NCI-H774 (cell line): ENCODE measurements at places on chromosomes 3 and 15.
A peak's percentile ranks its signal among the peaks of the same experiment; 100 is the strongest.

GRCh38 chr15:101357333-101357732 is 62.3 kb upstream of the SNRPA1 start:
- no peak for DNase-seq

- no peak for DNase-seq
Measured at GRCh38 chr3:171862993-171863521, 19.9 kb downstream of the TMEM212 start.

GRCh38 chr3:43790476-43790875 is 99.7 kb downstream of the ABHD5 start:
- no peak for DNase-seq

DNA sequence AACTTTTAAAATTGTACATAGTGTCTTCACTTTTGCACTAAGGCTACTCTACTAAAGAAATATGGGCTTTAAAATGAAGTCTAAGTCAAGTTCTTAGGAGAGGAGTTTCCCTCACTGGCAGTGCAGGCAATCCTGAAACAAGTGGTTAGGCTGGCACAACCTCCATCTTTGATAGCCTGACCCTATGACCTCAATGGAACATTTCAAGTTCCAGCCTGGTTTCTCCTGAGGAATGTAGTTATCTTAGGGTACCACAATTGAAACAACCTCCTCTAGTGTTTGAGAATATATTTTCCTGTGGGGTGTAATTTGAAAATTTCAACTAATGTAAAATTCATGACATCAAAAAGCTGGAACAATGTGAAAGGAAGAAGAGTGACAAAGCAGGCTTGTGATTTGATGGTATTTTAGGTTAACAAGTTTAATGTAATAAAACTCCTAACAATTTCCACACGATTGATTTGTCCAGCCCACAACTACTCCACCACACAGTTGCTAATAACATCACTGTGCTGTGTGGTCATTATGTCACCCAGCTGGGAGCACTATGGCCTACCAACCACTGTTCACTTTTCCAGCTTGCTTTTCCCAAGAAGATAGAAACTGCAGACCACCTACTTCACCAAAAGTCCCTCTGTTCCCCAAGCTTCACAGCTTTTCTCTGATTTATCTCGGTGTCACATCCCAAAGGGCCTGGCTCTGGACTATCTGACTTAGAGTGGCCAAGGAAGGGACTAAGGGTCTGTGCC is 1.8 kb downstream of the WWTR1 start:
- no peak for DNase-seq

DNA sequence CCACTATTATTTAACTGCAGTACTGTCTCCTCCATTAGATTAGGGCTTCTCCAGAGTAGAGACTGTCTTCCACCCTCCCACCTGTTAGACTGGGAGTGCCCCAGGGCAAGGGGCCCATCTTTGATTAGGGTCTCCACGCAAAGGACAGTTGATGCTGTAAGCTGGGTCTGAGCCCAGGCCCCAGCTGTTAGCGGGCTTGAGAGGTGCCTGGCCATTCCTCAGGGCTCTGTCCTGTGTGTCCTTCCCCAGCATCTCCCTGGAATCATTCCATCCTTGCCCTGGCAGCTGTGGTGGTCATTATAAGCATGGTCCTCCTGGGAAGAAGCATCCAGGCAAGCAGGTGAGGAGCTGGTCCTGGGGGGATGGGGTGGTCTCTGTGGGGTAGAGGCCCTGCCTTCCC is 6.1 kb downstream of the SLC51B start:
- DNase-seq, result no peak

GRCh38 chr3:156373654-156374053 is 181.3 kb downstream of the SSR3 start:
- no peak for DNase-seq

- no peak for DNase-seq
Measured at GRCh38 chr3:61828880-61829721, 267.7 kb downstream of the PTPRG start.

DNA sequence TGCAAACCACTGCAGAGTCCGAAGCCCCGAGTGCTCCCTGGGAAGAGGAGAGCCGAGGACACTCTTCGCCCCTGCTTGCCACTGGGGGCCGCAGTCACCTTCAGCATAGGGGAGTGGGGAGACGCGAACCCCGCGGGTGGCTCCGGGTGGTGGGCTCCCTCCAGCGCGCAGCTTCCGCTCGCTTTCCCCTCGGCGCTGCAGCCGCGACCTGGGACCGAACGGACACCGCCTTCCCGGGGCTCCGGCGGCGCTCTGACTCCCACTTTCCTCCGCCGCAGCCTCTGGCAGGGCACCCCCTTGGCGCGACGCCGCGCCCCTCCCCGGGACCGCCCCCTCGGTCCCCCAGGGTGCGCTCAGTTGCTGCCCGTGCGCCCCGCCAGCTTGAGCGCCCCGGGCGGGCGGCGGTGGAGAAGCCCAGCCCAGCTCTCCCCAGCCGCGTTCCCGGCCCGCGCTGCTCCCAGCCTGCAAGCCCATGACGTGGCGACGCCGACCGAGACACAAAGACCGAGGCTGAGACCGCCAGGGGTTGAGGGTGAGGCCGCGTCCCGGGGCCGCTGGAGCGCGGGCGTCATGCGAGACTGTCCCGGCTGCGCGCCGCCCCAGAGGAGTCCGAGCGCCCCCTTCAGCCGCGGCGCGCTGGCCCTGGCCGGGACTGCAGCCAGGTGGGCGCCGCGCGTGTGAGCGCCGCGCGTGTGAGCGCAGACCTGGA is at the start of gene MINAR1:
TSS of gene MINAR1 (plus strand) at position 701 of the 709 bp plus-strand sequence. CDS start 23,812 bp downstream, outside the sequence.
- peak; percentile 21 for DNase-seq

GRCh38 chr3:146093896-146094295 is 67.1 kb downstream of the PLOD2 start:
- DNase-seq, result no peak

- no peak for DNase-seq
Measured at GRCh38 chr3:17645074-17645698, 97.2 kb downstream of the TBC1D5 start.

- DNase-seq, result no peak
Measured at GRCh38 chr3:14177580-14178246, 688 bp downstream of the XPC start.

- DNase-seq, result no peak
Measured at GRCh38 chr3:69697381-69697780, 41.9 kb upstream of the MITF start.

DNA sequence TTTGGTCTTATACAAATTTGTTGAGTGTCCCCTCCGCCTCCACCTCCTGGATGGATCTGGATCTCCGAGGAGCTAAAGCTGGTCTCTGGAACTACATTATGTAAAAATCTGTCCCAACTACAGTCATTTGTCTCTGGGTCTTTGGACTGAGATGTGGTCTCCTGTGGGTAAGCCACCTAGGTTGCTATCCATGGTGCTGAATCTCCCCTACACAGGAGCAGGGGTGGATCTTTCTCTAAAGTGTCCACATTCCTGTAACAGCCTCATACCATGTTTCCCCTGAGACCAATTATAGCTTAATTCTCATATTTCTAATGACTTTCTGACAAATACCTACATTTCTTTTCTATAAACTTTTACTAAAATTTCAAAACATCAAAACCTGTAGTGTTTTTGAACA is 625.8 kb downstream of the TAFA4 start:
- no peak for DNase-seq
